ENCODE measurements at places on chromosomes 16 and 17. TPM values are rescaled to one million over a fixed set of nuclear protein-coding genes. Genes with fewer than 3 reads are reported as not detected.

Gene CD300LB
- not detected for total RNA-seq

Gene ATP5PD
- total RNA-seq = 314 TPM

Gene SLC16A6
- 14.4 TPM for total RNA-seq

Gene STX8
- 45.9 TPM for total RNA-seq

Gene CASKIN2
- total RNA-seq = 13.9 TPM

Gene TRPV3
- total RNA-seq = 1.3 TPM

Gene RTN4RL1
- 1.2 TPM for total RNA-seq

Gene SGF29
- total RNA-seq = 11.4 TPM

Gene KRT28
- total RNA-seq = not detected

Gene KCNJ16
- total RNA-seq = not detected

Gene C17orf78
- not detected for total RNA-seq

Gene CLEC3A
- total RNA-seq = not detected

Gene KRT33B
- total RNA-seq = not detected

Gene USP31
- 8.7 TPM for total RNA-seq

Gene CDRT15
- not detected for total RNA-seq

Gene GRB7
- 45.3 TPM for total RNA-seq

Gene NPB
- total RNA-seq = 0.24 TPM

Gene MRTFB
- total RNA-seq = 34.6 TPM

Gene TMEM208
- 25.3 TPM for total RNA-seq

Gene CHST5
- not detected for total RNA-seq

Gene NOTUM
- total RNA-seq = not detected

Gene ST6GALNAC2
- 24.0 TPM for total RNA-seq

Gene CBLN1
- 0.36 TPM for total RNA-seq

Gene MYO1C
- 94.2 TPM for total RNA-seq

Gene CBFA2T3
- total RNA-seq = 1.1 TPM

Gene CLEC18A
- 0.36 TPM for total RNA-seq

Gene HOXB1
- total RNA-seq = 0.24 TPM

Gene YBX2
- total RNA-seq = 0.96 TPM

Gene IL34
- total RNA-seq = 7.9 TPM

Gene USP7
- total RNA-seq = 87.3 TPM

Gene KRTAP2-2
- not detected for total RNA-seq

Gene TMEM238L
- total RNA-seq = 2.3 TPM

Gene TERB1
- total RNA-seq = 0.08 TPM

Gene CCL23
- total RNA-seq = 0.92 TPM

Gene IRX3
- 38.9 TPM for total RNA-seq

Gene HEXIM2
- total RNA-seq = 4.7 TPM

Gene TM4SF5
- total RNA-seq = not detected

Gene HS3ST3B1
- total RNA-seq = 2.5 TPM

Gene PKD1
- total RNA-seq = 34.8 TPM

Gene FLYWCH2
- 19.5 TPM for total RNA-seq
